Left forelimb (tissue), 1 donor: ENCODE measurements at places on chromosomes 16 and 17.

- DNase-seq: no peak
Observed at GRCh38 chr16:24568392-24568791, 29.0 kb downstream of the RBBP6 start.

DNA sequence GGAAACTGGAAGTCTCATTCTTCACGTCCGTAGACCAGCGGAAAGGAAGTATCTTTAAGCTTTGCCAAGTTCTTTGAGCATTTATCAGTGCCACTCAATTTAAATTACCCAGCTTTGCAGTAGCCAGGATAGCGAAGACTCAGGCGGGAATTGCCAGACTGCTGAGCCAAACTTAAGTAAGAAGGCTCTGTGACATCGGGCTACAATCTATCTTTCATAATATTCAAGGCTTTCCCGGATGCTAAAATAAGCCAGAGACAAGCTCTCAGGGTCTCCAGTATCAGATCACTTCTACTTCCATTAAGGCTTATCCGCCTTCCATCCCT is 436 bp upstream of the BRIP1 start:
- no peak for DNase-seq

- no peak for DNase-seq
Observed at GRCh38 chr16:56237451-56237930, 46.2 kb downstream of the GNAO1 start.

DNA sequence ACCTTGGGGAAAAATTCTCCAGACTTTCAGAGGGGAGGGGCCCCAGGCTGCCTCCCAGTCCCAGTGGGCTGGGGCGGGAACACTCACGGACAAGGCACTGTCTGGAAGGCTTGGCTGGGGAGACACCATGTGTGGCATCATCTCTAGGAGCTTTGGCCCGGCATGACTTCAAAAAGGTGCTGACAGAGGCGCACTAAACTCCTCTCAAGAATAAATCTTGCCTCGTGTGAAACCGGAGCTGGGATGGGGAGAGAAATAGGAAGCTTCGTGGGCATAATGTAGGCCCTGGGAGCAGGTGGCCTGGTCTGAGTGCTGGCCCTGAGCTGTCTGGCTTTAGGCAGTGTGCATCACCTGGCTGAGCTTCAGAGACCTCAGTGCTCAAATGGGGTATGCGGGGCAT is 5.7 kb downstream of the WSCD1 start:
- DNase-seq: no peak

- peak; percentile 28 for DNase-seq
Observed at GRCh38 chr16:86075488-86075785, 176.5 kb downstream of the IRF8 start.

DNA sequence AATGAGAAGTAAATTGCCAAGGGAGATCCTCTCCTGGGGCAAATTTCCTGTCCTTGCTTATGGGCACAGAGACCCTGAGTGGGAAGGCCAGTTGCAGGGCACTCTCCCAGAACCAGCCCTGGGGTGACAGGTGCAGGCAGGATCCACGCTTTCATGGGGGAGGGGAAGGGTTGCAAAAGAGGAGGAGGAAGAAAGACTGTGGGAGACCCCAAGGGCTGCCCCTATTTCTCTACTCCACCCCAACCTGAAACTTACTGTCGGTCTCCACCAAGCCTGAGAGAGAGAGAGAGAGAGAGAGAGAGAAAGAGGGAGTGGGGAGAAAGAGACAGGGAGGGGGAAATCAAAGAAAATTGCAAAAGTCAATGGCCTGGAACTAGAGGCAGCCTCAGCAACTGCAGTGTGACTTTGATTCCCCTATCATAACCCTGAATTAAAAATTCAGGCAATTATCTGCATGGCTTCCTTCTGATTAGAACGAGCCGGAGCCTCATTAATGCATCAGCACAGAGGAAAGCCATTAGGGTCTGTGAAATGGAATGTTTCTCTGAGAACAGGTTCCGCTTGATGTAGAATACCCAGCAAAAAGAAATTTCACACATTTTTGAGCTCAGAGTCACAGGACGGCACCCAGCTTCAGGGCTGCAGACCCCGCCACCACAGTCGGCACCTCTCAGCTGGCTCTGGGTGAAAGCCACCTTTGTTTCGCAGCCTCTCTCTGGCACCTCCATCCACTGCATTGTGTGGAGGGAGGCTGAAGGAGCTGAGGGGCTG is 45.1 kb upstream of the HNF1B start:
- no peak for DNase-seq

GRCh38 chr17:64441772-64442540 is 7.0 kb upstream of the MILR1 start:
- DNase-seq: peak; percentile 70

- DNase-seq: no peak
Observed at GRCh38 chr17:75498039-75498725, 17.2 kb downstream of the CASKIN2 start.

DNA sequence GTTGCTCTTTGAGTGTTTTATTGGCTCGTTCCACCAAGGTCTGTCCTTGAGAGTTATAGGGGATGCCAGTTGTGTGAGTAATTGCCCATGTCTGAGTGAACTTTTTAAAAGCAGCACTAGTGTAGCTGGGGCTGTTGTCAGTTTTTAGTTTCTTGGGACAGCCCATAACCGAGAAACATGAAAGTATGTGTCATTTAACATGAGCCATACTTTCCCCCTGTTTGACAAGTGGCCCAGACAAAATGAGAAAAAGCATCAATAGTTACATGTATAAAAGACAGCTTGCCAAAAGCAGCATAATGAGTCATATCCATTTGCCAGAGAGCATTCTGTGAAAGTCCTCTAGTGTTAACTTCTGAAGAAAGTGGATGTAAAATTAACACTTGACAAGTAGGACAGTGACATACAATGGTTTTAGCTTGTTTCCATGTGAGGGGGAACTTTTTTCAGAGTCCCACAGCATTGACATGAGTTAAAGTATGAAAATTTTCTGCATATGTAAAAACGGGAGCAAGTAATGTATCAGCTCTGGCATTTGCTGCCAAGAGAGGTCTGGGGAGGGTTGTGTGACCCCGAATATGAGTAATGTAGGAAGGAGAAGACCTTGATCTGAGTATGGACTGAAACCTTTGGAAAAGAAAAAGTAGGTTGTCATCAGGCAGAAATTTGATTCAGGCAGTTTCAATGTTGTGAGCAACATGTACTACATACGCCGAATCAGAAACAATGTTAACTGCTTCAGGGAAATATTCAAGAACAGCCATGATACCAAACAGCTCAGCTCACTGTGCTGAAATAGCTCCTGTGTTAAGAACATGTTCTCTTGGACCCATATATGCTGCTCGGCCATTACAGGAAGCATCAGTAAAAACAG is 56.8 kb upstream of the ARL4D start:
- DNase-seq: no peak

- no peak for DNase-seq
Observed at GRCh38 chr16:8716592-8716991, 42.2 kb downstream of the ABAT start.

DNA sequence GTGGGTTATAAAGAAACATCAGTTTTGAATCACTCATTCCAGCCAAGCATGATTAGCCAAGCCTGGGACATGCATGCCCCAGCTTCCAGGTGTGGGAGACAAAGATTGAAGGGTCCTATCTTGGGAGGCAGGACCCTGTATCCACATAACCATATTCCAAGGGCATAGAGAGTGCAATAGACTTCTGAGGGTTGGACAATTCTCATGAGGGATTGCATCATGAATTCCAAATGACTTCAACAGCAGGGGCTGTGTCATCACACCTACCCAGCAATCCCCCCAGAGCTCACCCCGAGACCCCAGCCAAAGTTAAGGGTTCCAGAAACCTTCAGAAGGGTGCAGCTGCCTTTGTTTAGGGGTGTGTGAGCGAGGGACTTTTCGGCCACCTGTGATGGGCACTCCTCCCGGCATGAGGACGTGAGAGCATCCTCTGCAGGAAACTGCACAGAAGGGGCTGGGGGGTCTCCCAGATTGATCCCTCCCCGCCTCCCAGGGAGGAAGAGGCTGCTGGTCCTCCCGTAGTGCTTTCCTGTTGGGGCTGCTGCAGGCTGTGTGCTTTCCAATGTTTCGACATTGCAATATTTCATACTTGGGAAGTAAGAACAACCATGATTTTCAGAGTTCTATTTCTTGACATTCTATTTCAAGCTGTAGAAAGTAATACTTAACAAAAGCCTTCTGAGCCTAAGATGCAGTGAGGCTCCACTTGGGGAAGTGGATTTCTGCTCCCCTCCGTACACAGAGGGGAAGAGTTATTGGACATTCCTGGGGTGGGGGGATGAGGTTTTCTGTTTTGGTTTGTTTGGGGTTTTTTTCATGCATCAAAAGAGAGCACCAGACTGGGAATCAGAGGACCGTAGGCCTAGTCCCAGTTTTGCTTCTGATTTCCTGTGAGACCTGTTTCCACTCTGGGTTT is 13.3 kb upstream of the PITPNM3 start:
- no peak for DNase-seq

GRCh38 chr17:76077584-76078110 is 1.3 kb upstream of the ZACN start:
- DNase-seq: no peak

DNA sequence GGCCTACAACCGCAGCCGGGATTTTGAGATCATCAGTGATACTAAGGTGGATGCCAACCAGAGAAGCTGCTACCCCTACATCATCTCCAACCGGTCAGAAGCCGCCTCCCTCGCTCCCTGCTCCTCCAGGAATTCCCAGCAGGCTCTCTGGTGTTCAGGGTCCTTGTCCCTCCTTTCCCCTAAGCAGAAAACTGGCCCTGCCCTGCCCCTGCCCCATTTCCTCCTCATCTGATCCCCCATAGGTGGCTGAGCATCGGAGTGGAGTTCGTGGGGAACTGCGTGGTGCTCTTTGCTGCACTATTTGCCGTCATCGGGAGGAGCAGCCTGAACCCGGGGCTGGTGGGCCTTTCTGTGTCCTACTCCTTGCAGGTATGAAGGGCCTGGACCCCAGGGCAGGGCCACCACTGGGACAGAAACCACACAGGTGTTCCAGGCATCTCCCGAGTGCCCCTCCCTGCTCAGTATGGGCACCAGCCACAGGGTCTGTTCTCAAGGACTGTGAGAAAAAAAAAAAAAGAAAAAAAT is 29.8 kb downstream of the ANKRD40 start:
- no peak for DNase-seq

DNA sequence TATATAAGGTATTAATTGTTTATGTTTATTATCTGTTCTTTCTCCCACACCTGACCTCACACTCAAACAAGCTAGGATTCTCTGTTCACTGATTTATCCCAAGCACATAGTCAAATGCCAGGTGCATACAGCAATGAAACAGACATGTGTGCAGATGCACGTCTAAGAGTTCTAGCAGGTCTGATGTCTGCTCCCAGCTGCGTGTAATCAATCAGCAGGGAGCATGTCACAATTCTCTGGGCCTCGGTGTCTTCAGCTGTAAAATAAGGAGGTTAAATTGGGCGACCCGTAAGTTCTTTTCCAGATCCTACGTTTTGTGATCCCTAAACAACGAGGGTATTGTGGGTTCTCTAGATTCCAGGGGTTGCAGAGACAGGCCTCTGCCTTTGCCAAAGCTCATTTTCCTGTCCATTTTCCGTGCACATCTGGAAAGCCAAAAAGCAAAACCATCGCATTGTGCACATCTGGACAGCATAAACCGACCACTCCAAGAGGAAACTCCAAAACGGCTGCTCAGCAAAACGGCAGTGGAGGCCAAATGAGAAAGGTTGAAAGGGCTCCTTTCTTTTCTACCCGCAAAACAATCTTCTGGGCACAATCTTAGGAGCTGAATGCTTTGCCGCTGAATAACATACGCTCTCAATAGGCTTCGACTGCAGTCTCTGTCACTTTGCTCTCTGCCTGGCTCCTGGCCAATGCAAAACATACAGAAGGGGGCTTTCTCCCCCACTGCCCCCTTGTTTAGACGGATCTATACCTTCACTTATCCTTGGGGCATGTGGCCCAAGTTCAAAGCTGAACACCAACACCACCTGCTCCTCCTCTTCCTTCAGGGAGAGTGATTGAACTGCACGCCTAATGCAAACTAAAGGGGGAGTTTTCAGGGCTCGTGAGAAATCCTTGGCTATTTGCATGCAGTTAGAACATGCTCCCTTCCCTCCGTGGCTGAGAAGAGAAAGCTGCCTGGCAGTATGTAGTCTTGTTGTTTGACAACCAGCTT is 426.3 kb downstream of the SLC39A11 start:
- no peak for DNase-seq

DNA sequence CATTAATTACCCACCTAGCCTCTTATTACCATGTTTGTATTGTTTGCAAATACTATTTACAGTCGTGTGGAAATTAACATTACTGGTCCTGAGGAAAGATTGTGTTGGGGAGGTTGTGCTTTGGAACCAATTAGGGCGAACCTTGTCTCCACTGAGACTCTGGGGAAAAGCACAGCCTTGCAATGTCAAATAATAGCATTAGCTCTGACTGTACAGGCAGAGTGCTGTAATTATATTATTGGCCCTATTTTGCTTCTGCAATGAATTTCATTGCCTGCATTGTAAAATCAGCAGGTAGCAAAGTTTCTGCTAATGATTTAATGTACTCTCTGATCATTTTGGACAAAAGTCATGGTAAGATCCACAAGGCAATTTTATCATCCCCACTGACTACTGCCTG is 97.0 kb downstream of the WWOX start:
- no peak for DNase-seq

- DNase-seq: no peak
Observed at GRCh38 chr16:11250091-11250785, 5.8 kb downstream of the SOCS1 start.

DNA sequence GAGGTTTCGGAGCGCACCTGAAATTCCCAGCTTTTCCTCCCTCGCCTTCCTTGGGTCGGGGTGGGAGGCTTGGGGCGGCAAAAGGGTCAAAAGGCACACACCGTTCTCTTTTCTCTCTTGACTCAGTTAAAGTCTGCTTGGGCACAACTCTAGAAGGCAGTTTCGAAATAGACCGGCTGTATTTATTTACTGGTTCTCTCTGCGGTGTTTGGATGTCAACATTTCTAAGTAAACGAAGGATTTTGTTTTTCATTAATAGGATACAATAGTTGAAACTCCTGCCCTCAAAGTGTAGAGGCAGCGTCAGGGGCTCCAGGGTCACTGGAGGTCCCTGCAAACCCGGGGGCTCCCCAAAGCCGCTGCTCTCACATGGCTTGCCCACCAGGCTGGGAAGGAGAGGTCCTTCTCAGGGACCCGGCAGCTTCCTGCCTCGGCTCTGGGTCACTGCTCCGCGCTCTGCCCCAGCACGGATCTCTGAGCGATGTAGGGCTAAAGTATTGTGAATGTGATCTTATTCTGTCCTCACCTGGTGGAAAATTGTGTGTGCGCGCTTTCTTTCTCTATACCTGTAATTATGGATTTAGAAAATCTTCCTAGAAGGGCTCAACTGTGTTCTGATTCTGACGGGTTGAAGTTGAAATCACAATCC is 952 bp downstream of the BMERB1 start:
- DNase-seq: no peak
